Stimulated activated CD4-positive, alpha-beta T cell treated with anti-CD3 and anti-CD28 coated beads, Interleukin-2, amount 100 ng/mL, for 48 hours (primary cell): ENCODE measurements at places on chromosomes 16 and 17.

- DNase-seq = no peak
Observed at GRCh38 chr17:74446551-74447500, 14.9 kb downstream of the GPRC5C start.

- peak; percentile 16 for DNase-seq
Observed at GRCh38 chr16:13036600-13036999, 135.2 kb downstream of the SHISA9 start.

DNA sequence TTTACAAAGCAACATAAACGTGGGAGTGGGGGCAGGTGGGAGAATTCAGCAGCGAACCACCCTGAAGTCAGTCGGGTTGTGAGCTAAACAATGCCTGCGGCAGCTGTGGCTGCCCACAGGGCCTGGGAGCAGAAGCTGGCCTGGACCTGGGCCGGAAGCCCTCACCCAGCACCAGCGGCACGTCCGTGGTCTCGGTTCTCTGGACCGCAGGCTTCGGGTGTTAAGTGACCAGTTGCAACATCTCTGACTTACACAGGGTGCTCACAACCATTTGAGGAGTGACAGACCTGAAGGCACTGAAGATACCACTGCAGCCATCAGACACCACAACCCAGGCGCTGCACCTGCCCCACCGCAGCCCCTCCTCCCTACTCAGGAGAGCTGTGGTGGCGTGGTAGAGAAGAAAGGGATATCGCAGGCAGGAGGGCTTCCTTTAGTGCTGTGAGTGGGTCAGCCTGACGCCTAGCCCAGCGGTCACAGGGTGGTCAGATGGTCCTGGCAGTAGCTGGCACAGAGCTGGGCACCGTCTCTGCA lies 33.8 kb downstream of the CBFA2T3 start:
- no peak for DNase-seq

- DNase-seq = no peak
Observed at GRCh38 chr16:9128346-9129342, 37.2 kb downstream of the HAPSTR1 start.

- no peak for DNase-seq
Observed at GRCh38 chr17:13413001-13413400, 188.7 kb downstream of the HS3ST3A1 start.

DNA sequence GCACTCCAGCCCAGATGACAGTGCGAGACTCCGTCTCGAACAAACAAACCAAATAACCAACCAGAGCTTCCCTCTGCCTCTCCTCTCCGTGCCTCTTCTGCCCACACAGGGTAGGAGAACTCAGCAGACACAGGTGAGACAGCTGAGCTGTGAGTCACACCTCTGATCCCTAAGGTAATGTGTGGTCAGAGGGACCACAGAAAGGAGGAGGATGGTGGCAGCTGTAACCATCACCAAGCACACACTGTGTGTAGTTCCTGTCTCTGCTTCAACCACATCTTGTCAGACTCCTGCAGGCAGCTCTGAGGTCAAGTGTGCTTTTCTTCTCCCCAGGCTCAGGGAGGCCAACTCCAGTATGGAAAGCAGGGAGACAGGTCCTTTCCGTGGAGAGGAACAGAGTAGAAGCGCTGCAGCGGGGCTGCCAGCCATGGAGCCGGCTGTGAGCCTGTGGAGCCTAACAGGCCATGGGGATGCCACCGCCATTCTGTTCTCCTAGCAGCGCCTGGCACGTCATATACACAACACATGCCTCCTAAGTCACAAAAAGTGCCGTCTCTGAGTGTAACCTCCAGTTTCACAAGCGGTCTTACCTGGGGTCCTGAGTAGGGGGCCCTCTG lies 7.1 kb downstream of the NUDT16L1 start:
- DNase-seq = no peak

DNA sequence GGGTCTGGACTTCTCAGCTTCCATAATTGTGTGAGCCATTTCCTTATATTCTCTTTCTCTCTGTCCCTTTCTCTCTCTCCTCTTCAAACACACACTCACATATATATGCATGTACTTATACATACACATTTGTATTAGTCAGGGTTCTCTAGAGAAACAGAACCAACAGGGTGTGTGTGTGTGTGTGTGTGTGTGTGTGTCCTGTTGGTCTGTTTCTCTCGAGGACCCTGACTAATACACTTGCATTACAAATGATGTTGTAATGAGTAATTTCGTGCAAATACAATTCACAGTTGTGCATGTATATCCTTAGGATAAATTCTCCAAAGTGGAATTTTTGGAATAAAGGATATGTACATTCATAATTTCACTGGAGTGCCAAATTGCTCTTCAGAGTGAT lies 115.3 kb downstream of the NPIPB5 start:
- no peak for DNase-seq

- DNase-seq = no peak
Observed at GRCh38 chr17:78323826-78324390, 36.0 kb downstream of the SOCS3 start.

GRCh38 chr17:19398301-19399181 lies 11.6 kb upstream of the MFAP4 start:
- DNase-seq = no peak

GRCh38 chr17:50545311-50545710 lies 1.7 kb upstream of the SPATA20 start:
- no peak for DNase-seq

DNA sequence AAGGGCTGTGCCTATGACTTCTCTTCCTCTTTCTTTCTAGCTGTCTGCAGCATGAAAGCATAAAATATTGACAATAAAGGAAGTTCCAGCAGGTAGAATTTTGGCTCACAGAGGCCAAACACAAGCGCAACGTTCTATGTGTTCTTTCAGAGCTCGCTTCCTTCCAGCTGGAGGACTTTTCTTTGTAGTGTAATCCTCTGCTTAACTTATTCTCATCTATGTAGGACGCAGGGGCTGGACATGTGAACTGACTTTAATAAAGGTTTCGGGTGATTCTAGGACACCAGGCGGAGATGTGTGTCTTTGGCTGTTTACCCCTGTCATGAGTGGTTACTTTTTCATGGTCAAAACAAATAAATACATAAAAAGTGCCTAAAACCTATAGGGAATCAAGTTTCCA lies 191.5 kb upstream of the MAF start:
- DNase-seq = no peak

GRCh38 chr17:28261219-28261618 lies 57.8 kb upstream of the TMEM97 start:
- DNase-seq = no peak

- DNase-seq = no peak
Observed at GRCh38 chr17:17044846-17045561, 2.7 kb downstream of the MPRIP start.

DNA sequence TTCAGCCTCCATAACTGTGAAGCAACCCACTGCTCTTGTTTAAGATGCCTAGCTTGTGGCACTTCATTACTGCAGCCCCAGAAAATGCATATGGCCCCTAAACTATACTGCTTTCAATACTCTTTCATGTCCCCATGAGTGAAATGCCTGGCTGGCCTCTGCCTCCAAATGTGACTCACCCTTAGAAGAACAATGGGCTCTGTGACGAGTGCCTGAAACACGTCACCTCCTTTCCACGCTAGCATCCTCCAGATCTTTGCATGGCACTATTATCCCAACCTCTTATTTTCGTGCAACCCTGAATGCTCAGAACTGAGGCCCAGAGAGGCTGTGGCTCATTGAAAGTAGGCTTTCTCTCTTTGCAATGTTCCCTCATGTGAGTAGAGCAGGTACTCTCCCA lies 233.1 kb downstream of the CBLN1 start:
- no peak for DNase-seq

GRCh38 chr16:83238949-83239691 lies 568.7 kb upstream of the HSBP1 start:
- DNase-seq = no peak

DNA sequence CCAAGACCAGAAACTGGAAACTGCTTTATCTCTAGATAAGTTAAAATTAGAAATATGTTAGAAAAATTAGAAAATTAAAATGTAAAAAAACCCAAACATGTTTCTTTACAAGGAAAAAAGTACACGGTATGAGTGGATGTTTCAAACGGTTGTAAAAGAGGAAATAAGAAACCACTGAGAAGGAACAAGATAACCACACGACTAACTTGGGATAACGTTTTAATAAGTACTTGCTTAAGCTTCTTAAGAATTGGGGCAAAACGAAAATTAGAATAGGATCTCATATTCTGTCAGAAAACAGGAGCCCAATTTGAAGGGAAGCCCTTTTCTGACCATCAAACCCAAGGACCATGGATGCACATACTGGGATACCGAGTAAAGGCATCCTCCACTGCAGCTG lies 31.0 kb downstream of the MBTPS1 start:
- no peak for DNase-seq

DNA sequence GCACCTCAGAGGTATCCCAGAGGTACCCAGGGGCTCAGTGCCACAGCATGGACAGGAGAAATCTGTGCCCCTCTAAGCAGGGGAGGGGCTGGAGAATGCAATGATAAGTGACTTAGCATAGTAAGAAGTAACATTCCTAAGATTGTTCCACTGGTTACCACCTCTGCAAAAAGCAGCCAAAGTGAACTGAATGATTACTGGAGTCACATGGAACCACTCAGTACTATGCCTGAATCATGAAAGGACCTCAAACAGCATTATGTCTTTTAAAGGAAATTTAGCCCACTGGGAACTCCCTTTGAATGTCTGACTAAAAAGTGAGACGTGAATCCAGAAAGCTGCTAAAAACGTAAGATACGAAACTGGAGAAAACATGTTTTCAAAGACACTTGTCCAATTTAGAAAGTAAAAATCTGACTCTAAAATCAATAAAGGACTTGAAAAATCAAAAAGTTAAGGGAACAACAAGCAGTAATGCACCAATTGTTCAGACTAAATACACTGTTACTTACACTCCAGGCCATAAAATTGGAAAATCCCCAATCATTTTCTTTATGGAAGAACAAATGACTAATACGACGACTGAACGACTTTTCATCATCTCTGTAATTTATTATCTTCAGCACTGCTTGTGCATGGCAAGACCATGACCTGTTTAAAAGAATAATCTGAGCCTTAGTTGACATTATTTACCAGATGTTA lies 38.6 kb downstream of the LITAFD start:
- no peak for DNase-seq

DNA sequence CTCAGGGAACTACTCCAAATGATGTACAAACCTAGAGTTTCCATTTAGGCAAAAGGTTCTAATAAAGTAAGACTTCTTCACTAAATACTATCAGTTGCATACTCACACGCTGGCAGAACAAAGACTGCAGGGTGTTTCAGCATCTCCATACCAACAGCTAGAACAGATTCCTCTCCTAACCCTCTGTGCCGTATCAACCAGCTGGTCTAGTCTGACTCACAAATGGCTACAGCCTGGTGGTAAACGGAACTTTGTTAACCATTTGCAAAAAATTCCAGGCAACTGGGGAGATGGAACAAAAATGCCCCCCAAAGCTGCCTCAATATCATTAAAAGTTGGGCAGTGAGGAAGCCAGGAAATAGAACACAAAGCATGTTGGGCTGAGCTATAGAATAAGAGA lies 217.1 kb downstream of the GRIN2A start:
- DNase-seq = no peak

DNA sequence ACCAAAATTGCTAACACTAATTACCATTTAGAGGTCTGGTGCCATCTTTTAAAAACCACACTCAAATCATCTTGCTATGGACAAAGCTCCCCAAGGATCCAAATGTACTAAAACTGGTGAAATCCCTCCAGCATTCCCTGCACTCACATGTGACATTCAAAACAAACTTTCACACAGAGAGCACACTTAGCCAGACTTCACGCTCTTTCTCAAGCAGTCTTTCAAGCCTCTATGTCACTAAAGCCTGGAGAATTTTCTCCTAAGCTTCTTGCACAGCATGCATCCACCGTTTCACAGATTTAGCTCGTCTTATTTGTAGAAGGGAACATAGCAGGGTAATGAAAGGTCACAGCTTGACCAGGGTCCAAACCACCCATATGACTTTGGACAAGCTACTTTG lies 19.3 kb downstream of the CMTM3 start:
- no peak for DNase-seq

DNA sequence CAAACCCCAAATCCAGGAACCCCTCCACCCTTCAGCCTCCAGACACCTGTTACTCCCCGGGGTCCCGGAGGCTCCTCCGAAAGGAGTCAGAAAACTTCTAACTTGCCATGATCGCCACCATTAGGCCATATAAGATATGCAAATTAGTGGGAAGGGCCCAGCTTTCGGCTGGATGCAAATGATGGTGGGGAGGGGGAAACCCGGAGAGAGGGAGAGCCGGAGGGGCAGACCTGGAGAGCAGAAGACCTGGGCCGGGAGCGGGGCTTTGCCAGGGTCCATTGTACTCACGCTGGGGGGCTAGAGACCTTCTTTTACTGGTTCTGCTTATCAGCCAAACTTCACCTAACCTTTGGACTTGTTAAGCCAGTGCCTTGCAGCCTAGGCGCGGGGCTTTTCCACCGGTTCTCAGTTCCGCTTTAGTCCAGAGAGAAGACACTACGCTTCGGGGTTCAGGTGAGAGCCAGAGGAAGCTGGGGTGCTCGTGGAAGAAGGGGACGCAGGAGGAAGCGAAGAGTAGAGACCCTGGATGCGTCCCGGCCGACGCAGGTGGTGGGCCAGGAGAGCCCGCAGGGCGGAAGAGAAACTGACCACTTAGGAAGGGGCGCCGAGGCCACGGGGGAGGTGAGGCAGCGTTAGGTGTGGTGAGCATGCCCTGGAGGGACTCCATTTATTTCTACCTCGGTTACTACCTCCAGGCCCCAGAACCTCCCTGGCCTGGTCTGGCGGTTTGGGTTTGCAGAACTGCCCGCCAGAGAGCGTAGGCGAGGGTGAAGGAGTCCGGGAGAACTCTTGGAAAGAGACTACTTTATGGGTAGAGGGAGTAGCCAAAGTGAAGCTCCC lies at the start of gene HNF1B:
HNF1B (minus strand) TSS at position 99 of the 840 bp plus-strand sequence. CDS start 175 bp downstream, outside the sequence.
- peak; percentile 4 for DNase-seq

DNA sequence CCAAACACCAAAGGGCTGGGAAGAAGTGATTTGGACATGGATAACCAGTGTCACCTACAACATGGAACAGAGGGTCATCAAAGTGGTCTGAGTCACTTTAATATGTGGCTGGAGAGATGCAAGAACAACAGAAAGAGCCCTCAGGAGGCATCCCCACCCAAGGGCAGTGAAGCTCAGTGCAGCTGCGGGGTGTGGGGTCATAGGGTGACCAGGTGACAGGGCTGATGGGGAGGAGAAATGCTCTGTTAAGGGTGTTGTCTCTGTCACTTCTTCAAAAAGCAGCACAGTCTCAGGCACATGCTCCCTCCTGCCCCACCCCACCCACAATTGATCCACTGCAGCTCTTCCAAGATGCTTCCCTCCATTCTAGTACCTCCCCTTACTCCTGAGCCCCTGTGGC lies 819.1 kb downstream of the KCNJ18 start:
- DNase-seq = no peak

GRCh38 chr17:77746896-77747554 lies 211.5 kb upstream of the TNRC6C start:
- DNase-seq = no peak
